Activated effector memory CD4-positive, alpha-beta T cell treated with anti-CD3 and anti-CD28 coated beads, Interleukin-2, amount 50 U/mL, for 16 hours (primary cell): ENCODE measurements at places on chromosomes 7 and 10.

- DNase-seq = no peak
Observed at GRCh38 chr7:112665709-112666108, 124.5 kb downstream of the TMEM168 start.

GRCh38 chr7:157195868-157196267 lies 57.1 kb downstream of the UBE3C start:
- DNase-seq = no peak

- no peak for DNase-seq
Observed at GRCh38 chr7:101935521-101936141, 118.2 kb downstream of the CUX1 start.

DNA sequence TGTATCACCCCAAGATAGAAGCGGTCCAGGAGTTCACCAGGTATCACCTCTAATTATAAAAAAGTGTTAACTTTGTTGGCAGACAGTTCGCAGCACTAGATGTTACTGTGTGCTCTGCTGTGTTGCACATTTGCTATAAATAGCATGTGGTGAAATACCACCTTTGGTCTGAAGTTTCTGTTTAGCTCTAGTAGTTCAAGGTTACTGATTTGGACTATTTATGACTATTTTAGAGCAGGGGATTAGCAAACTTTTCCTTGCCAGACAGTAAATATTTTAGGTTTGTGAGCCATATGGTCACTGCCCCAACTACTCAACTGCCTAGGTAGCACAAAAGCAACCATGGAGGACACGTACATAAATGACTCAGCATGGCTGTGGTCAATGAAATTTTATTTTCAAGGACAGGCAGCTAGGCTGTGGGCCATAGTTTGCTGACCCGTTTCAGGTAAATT lies 16.5 kb downstream of the DENND10 start:
- DNase-seq = no peak

GRCh38 chr10:77386838-77387237 lies 250.8 kb downstream of the KCNMA1 start:
- no peak for DNase-seq

DNA sequence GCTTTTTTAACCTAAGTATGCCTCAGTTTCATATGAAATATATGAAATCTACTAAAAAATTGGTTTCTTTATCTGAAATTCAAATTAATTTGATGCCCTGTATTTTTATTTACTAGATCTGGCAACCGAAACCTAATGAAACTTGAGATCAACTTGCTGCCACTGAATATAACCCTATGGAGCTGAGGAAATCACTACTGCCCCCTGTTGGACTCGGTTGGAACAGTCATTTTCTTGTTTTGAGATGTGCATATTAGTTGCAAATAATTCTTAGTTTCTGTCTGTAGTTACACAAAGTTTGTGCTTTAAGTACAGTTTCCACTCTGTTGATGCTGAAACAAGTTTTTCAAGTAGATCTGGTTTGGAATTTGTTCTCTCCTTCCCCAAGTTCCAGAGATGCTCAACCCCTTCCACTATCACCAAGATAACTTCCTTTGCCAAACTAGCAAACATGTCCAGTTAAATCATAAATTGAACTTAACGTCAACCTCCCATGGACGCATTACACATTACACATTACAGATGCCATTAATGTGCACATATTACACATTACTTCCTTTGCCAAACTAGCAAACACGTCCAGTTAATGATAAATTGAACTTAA lies 22.2 kb upstream of the EXOC4 start:
- DNase-seq = peak; percentile 67

DNA sequence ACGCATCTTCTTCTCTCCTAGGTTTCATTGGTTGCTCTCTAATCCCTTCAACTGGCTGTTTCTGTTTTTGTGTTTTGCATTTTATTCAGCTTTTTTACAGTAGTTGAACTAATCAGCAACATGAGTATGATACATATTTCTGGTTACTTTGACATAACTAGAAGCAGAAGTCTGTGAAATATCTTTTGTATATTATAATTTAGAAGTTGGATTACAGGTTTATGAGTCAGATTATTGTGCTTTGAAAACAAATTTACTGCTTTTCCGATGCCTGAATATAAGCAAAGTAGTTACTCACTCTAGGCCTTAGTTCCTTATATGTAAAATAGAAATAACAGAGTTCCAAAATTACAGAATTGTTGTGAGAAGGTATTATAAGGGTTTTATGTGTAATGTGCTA lies 96.2 kb upstream of the MEOX2 start:
- no peak for DNase-seq

GRCh38 chr10:114821293-114821914 lies at the start of gene FHIP2A:
TSS of gene FHIP2A (plus strand) at chr10:114821780. CDS start at chr10:114822079, 299 bp downstream.
- peak; percentile 94 for DNase-seq

GRCh38 chr7:77269360-77270093 lies 69.9 kb upstream of the FGL2 start:
- DNase-seq = no peak

GRCh38 chr10:105188737-105189462 lies 547.8 kb downstream of the SORCS3 start:
- DNase-seq = no peak

- no peak for DNase-seq
Observed at GRCh38 chr7:139959718-139960117, 103.0 kb downstream of the PARP12 start.

DNA sequence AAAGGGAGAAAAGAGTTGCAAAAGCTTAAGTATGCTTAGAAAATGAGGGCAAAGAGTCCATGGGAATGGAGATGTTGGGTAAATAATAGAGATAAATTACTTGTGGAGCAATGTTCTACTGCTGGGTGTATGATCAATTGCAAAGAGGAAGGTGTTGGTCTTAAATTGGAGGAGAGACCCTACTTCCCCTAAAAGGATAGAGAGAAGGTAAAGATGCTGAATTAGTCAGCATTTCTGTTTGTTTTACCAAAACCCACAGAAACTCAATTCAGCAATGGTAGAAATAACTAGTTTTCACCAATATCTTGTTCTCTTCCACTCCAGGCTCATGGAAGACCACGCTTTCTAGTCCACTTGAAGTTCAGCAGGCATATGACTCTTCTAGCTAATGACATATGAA lies 32.1 kb downstream of the ASB4 start:
- DNase-seq = no peak

GRCh38 chr10:11441151-11441535 lies 170.3 kb downstream of the USP6NL start:
- no peak for DNase-seq

DNA sequence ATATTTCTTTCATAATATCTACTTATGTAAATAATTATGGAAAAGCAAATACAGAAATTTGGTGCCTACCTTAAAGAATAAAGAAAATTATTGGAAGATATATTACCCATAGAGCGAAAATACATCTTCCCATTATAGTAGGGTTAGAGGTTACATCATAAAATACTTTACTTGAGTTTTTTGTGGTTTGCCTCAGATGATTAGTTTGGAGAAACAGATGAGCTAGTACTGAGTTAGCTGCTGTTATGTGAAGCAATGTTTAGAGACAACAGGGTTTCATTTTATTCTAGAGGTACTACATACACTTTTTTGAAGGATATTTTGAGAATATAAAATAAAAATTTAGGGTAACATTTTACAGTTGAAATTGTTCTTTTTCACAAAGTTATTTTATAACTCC lies 2.9 kb upstream of the MLLT10 start:
- no peak for DNase-seq

DNA sequence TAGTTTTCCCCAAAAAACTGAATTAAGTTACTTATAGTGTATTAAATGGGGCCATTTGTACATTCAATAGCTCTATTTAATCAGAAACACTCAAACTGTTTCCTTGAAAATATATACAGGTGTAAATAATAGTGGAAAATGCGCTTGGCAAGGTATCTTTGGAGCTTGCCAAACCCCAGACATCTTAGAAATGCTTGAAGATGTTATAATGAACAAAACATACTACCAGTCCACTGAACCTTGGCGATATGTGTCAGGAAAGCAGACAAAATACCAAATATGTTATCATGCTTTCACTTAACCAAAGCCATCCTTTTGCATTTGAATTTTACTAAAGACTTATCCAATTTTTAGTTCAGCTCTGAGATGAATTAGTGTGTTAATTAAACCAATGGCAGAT lies 352.7 kb upstream of the SEMA3A start:
- no peak for DNase-seq

DNA sequence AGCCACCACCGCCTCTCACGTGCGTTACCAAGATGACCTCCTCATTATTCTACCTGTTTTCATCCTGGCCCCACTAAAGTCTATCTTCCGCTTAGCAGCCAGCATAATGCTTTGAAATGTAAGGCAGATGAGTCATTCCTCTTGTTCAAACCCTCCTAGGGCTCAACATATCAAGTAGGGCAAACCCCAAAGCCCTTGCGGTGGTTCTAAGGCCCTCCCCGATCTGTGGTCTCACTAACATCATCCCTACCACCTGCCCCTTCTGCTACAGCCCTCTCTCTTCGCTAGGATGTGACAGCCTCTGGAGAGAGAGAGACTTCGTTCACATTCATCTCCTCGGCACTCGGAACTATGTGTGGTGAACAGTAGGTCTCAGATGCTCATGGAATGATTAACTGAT lies 94.8 kb downstream of the SVIL start:
- DNase-seq = no peak
